ENCODE measurements at places on chromosomes 3 and 15.

DNA sequence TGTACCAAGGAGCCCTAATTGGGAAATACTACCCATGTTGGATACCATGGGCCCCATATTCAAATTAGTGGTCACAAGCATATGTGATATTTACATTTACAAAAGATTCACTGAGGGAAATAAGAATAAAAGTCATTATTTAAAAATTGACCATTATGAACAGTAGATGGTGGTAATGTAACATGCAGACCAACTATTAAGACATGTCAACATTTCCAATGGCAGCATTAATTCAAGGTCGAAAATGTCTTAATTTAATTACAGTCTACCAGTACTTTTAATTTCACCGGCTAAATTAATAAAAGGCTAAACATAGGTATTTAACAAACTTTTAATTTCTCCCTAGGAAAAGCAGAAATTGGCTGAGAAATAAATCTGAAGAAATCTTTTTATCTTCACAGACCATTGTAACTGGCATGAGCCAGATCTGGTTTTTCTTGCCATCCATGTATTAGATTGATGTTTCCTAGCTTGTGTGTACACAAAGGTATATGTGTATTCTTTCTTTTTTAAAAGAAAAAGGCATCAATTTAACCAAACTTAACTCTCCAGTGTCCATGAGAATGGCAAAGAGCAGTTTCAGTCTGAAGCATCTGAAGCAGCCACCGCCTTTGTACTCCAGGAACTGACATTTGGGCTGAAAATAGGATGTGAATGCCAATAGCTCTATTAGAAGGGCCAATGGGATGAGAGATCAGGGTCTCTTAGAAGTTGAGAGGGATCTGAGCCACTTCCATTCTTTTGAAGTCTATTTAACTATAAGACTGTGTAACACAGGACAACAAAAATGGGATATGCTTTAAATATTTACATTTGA is 26.6 kb downstream of the NEK11 start:
- DNase-seq = no peak

DNA sequence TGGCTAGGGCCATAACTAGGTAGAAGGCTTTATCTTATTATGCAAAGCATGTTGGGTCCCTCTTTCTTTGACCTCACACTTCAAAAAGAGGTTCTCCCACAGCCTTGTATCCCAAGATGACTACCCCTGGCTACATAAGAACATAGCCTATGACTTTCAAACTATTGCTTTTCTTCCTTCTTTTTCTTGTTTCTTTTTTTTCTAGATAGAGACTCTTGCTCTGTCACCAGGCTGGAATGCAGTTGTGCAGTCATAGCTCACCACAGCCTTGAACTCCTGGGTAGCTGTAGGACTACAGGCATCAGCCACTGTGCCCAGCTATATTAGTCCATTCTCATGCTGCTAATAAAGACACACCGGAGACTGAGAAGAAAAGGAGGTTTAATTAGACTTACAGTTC is 47.2 kb downstream of the DIPK2A start:
- peak; percentile 81 for DNase-seq

- peak; percentile 19 for DNase-seq
Observed at GRCh38 chr3:37308247-37308646, 133.9 kb upstream of the LRRFIP2 start.

- DNase-seq = no peak
Observed at GRCh38 chr15:41020829-41021228, 67.6 kb downstream of the CHAC1 start.

DNA sequence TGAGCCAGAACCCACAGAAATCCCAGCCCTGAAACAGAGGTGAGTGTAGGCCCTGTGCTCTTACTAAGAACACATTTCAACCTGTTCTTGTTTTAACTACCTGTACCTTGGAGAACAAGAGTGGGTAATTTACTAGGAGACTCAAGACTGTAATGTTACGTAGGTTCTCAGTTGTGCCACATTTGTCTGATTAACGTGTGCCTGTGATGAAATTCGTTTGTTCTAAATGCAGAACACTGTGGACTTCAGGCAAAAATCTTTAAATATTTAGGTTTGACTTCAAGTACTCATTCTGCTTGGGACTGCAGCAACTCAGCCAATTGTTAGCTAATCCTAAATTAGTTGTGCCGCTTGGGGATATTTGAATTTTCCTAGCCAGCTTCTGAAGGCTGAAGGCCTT is 28.3 kb downstream of the GTF2E1 start:
- no peak for DNase-seq

DNA sequence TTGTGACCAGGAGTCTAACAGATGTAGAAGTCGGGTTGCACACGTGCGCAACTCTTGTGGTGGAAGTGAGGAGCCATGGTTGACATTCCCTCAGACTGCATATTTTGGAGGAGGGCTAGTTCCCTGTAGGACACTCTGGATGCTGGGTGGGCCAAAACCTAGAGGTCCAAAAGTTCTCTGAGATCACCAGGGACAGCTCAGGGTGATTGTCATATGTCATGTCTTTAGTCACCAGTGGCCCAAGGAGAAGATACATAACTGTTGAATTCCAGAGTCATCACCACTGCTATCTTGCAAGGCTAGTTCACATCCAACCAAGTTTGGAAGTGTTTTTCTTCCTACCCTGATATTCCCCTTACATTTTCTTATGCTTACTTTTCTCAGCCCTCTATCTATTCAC is 95.2 kb upstream of the C3orf80 start:
- no peak for DNase-seq

DNA sequence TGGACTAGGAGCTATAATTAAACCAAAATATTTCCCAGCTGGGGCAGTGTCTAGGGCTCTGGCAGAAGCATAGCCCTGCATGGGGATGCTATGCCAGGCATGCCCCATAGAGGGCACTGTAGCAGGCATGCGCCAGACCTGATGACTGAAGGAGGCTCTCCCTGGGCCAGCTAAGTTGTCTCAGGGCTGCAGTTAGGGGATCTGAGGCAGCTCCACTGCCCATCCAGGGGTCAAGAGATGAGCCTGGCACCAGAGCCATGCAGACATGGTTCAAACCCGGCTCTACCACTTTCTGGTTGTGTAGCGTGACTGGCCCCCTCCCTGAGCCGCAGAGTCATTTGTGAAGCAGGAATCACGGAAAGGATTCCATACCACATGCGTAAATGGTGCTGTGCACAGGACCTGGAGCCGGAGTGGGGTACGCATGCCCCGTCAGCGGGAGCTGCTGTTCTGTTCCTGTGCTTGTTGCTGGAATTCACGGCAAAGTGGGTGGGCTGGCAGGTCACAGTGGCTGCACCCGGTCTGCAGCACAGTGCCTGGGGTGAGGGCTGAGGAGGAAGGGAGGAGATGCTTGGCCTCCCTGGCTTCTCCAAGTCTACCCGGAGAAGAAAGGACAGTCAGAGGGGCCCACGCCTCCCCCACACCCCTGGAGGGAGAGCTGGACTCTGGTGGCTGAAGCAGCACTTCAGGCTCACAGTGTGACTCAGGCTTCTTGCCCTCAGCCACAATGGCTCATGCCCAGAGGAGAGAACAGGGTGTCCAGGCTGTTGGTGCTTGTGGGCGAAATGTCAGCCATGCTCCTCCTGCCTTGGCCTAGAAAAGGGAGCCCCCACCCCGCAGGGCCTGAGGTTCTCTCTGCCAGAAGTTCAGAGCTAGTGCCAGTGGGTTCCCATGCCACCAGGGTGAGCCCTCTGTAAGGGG is 43.1 kb downstream of the DNASE1L3 start:
- peak; percentile 54 for DNase-seq

- DNase-seq = peak; percentile 2
Observed at GRCh38 chr15:35548435-35548834, 2.5 kb upstream of the DPH6 start.

DNA sequence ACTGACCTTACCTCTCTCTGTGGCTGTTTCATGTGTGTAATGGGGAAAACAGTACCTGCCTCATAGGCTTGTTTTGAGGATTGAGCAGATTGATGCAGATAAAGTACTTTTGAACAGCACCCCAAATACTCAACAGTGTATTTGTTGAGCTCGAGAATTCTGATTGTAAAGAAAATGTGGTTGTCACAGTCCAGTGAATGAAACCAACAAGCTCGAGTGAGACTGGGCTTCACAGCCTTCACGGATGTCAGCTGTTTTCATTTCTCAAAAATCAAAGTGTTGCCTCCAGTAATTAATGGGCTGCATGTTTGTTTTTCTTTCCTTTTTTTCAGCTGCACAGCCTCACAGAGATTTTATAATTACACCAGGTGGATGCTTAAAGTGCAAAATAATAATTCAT is 43.7 kb downstream of the PARP15 start:
- DNase-seq = no peak

- DNase-seq = no peak
Observed at GRCh38 chr3:30082652-30083051, 523.7 kb upstream of the TGFBR2 start.

DNA sequence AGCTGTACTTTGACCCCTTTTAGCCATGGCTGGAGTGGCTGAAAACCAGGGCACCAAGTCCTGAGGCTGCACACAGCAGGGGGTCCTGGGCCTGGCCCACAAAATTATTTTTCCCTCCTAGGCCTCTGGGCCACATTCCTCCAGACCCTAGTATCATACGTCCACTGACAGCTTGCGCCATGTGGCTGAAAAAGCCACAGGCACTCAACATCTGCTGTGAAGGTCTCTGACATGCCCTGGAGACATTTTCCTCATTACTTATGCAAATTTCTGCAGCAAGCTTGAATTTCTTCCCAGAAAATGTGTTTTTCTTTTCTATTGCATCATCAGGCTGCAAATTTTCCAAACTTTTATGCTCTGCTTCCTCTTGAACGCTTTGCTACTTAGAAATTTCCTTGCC is 239.0 kb downstream of the SQOR start:
- no peak for DNase-seq

GRCh38 chr15:76526111-76526510 is 189.5 kb downstream of the ISL2 start:
- DNase-seq = no peak

- DNase-seq = no peak
Observed at GRCh38 chr15:72423256-72423655, 25.2 kb downstream of the TMEM202 start.

GRCh38 chr15:69232144-69232543 is 66.6 kb upstream of the PAQR5 start:
- peak; percentile 38 for DNase-seq

- peak; percentile 91 for DNase-seq
Observed at GRCh38 chr3:11096266-11097139, 57.8 kb upstream of the HRH1 start.

GRCh38 chr3:75254685-75255084 is 409.4 kb upstream of the FRG2C start:
- no peak for DNase-seq

GRCh38 chr3:104447681-104448080 is 919.0 kb upstream of the ALCAM start:
- DNase-seq = no peak

- no peak for DNase-seq
Observed at GRCh38 chr3:13194285-13195209, 121.3 kb upstream of the IQSEC1 start.

DNA sequence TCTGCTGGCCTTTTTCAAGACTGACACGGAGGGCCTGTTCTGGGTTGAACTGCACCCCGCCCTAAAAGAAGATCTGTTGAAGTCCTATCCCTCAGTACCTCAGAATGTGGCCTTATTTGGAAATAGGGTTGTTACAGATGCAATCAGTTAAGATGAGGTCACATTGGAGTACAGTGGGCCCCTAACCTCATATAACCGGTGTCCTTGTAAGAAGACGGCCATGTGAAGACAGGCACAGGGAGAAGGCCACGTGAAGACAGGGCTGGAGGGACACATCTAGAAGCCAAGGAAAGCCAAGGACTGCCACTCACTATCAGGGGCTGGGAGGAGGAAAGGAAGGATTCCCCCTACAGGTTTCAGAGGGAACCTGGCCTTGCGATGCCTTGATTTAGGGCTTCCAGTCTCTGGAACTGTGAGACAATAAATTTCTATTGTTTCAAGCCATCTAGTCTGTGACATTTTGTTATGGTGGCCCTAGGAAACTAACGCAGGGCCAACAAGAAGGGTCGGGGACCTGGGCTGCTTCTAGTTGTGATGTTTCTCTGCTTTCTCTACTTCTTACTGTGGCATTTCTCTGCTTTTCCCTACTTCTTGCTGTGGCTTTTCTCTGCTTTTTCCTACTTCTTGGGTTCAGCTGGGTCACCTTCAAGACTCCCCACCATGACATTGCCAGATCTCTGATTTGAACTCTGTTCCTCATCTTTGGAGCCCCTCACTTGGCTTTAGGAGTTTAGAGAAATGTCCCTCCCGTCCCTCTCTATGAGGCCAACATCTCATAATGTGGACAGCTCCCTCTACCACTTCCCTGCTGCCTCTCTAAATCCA is 4.8 kb upstream of the CCDC174 start:
- no peak for DNase-seq

DNA sequence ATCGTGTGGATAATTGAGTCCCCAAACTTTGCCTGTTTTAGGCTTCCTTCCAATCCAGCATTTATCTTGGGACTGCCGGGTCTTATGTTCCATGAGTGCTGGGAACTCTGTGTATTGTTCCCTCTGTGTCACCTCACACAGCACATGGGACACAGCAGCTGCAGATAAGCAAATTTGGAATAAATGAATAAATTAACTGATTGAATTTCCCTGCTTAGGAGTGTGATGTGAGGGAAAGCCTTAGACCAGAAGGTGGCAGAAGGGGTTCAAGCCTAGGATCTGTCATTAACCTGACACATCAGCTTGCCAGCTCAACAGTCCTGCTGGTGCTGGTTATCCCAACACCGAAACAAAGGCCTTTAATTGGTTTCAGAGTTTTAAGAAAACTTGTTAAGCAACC is 114.3 kb downstream of the OXSM start:
- DNase-seq = no peak

DNA sequence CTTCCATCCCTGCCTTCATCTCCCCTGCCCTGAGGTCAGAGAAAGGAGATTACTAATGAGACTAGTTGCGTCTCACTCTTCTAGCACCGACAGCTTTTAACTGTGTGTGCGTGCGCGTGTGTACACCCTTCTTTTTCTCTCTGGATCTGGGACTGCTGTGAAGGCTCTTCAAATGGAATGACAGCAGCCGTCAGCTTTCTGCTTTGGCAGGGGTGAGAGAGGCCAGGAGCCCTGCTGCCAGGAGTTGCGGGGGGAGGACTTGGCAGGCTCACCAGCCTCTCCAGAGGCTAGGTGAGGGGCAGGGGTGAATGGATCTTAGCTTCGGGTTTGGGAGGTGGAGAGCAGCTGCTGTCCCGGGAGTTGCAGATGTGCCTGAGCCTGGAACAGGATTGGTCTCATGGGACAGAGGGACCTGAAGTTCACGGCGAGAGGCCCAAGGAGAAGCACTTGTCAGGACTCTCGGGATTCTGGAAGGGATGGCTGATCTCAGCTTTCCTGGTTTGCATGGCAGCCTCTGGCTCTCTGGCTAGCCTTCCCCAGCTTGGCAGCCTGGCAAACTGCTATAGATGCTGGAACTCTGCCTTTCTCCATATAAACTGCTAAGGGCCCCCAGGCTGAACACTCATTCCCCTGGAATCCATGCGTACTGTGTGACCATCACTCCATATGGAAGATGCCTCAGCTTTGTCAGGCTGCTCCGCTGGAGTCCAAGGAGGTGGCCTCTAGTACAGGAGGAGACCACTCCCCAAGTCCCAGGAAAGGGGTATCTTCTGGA is 16.6 kb downstream of the TEX264 start:
- DNase-seq = peak; percentile 39

All from fibroblast of skin of right quadriceps (primary cell).